ENCODE measurements at places on chromosomes 2 and 18. TPM values are rescaled to one million over a fixed set of nuclear protein-coding genes. Genes with fewer than 3 reads are reported as not detected.

RGPD3 gene
- 1.1 TPM for total RNA-seq

UGT1A9 gene
- total RNA-seq: not detected

CENPA gene
- total RNA-seq: 3.1 TPM

PLEKHA3 gene
- total RNA-seq: 10.3 TPM

CD207 gene
- not detected for total RNA-seq
